ENCODE measurements at places on chromosomes 11 and 22.

- no peak for DNase-seq
These were observed 76.2 kb downstream of the SVIP start for GRCh38 chr11:22753416-22753815.

DNA sequence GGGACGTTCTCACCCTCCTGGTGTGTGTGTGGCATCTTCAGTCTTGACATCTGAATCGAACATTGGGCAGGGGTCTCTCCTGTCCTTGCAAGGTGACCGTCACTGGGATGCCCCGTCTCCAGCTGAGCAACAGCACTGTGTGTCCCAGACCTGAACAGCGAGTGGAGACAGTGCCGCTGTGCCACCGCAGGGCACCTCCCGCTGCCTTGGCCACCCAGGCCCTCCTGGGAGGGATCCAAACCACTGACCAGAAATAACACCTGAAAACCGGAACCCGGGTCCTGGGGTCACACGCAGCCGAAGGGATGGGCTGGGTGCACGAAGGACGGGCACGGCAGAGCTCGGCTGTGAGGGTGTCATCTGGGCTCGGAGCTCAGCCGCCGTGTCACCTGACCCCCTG is 102.2 kb downstream of the BRD1 start:
- DNase-seq: no peak

DNA sequence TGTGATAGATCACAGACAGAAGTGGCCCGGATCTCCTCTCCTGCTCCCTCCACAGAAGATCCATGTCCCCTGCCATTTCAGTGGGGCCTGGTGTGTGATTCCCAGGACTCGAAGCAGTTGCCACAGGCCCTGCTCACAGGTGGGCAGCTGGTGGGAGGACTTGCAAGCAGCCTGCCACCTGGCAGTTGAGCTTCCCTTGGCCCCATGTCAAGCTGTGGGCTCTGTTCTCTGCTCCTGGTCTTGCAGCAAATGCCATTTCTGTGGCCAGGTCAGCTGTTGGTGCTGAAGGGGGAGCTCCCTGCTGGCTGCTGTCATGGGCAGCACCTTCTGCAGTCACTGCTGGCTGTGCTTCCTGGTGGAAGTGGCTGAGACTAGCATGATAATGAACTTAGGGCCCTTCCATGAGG is 59.1 kb upstream of the SLC22A12 start:
- no peak for DNase-seq

DNA sequence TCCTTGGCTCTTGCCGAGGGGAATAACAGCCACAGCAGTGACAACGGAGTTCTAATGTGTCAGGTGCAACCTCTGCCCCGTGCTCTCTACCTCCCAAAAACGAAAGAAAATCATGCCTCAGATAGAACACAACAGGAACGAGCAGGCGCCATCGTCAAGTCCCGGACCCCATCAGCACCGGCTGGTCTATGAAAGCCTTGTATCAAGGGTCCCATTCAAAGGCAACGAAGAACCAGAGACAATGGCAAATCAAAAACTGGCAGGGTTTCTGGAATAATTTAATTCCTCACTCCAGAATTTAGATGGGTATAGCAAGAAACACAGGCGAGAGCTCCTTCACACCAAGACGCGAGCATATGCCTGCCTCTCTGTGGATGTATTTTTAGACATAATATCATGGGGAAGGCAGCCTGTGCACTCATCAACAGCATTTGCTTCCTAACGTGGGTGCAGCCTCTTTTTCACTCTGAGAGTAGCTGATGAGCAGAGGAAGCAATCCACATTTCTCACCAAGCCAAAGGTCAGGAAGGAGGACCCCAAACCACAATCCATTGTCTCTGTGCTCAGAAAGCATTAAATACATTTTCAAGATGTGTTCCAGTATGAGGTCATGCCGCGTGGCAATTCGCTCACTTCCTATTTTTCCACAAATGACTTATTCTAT is 193.4 kb upstream of the BLID start:
- DNase-seq: no peak

DNA sequence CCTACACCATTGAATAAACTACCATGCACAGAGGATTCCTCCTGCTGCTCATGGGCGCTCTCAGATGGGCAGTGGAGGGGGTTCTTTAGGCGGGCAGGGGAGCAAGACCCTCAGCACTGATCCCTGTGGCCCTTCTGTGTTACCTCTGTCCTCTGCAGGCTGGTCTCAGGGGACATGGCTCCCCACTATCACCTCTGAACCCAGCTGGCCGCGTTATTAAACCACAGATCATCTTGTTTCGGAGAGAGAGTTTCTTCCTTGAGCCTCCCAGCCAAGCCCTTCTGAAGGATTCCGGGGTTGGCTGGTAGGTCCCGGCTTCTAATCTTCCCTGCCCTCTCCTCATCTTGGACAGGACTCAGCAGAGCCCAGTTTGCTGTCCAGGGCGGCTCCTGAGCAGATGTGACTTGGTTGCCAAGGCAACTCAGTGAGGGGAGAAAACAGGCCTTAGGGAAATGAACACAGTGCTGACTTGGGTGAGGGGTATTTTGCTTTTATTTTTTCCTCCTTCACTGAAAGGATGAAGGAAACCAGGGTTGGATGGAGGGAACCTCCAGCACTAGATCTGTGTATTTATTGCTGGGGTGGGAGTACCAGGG is 13.3 kb downstream of the APOL3 start:
- DNase-seq: no peak

- peak; percentile 15 for DNase-seq
These were observed 11.0 kb downstream of the TANGO2 start for GRCh38 chr22:20031732-20032406.

DNA sequence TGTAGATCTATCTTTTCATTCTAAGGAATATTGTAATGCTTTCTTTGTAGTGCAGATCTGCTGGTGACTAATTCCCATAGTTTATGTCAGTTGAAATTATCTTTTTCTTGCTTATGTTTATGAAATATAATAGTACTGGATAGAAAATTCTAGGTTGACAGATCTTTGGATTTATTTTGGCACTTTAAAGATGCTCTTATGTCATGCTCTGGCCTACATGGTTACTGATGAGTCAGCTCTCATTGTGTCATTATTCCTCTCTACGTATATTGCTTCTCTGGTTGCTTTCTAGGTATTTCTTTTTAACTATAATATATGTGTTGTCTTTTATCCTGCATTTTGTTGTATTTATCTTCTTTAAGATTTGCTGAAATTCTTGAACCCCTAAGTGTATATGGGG is 955.5 kb upstream of the CHORDC1 start:
- no peak for DNase-seq

- DNase-seq: no peak
These were observed 516 bp downstream of the LRFN4 start for GRCh38 chr11:66857234-66857926.

GRCh38 chr11:76856106-76856505 is 4.6 kb upstream of the ACER3 start:
- no peak for DNase-seq

- no peak for DNase-seq
These were observed 27.9 kb upstream of the LRRC32 start for GRCh38 chr11:76698321-76699043.

GRCh38 chr11:16839821-16840220 is 101.4 kb downstream of the C11orf58 start:
- DNase-seq: no peak

GRCh38 chr11:78560826-78561484 is 13.7 kb downstream of the NARS2 start:
- no peak for DNase-seq

GRCh38 chr11:114080219-114080618 is 20.7 kb downstream of the ZBTB16 start:
- no peak for DNase-seq

GRCh38 chr22:39481054-39481453 is 21.0 kb upstream of the MIEF1 start:
- DNase-seq: no peak

- DNase-seq: no peak
These were observed 1.1 kb downstream of the GRIA4 start for GRCh38 chr11:105610871-105611571.

DNA sequence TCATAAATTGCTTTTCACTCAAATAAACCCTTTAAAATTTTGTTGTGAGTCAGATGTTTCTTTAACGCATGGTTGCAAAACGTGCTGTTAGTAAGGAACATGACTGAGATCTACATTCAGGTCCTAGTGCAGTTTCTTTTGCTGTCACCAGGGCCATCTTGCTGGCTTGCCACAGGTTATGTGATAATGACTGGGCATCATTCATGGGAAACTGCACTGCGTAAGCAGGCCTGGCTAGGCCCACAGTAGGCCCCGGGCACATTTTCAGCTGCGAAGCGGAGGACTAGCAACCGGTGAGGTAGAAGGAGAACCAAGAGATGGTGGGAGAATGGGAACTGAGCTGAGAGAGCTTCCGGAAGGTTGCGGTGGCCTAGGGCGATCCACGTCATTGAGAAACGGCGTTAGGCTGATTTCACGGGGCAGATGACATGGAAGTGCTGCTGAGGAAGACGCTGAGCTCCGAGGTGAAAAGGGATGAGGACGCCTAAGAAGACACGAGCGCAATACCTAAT is 3.2 kb upstream of the KLHDC7B start:
- no peak for DNase-seq

DNA sequence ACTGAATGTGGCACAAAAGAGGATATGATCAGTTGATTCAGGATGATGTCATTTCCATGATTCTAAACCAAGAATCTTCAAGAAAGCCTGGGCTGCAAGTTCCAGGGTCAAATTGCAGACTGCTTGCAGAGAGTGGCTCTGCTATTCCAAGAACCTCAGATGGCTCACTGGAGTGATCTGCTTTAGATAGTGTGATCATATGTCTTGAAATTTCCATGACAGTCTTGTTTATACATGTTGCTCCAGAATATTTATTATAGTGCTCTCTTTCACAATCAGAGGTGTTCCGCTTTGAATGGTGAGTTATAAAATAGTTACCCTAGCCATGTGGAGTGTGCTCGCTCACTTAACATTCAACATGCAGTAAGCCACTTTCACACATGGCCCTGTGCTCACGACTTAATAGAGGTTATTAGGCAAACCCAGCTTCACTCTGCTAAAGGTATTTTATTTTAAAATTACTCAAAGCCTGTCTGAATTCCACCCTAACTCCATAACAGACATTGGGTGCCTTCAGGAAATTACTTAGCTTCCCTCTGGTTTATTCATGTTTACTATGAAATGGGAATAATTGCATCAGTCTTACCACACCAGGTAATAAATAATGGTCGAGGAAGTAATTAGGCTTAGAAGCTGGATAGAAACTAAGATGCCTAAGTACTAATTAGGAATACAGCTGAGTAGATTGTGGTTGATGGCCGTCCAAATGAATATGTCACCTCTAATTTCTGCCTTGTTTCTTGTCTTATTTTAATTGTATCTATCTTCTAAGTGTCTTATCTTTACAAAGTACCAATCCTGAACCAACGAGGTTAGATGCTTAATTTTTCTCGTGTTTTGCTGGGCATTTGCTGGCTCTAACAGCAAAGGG is 187.9 kb downstream of the ETS1 start:
- DNase-seq: no peak
